Suprapubic skin (tissue), 4 donors: ENCODE measurements at places on chromosomes 4 and X. TPM values are rescaled to one million over a fixed set of nuclear protein-coding genes. Genes with fewer than 3 reads are reported as not detected.

DNA sequence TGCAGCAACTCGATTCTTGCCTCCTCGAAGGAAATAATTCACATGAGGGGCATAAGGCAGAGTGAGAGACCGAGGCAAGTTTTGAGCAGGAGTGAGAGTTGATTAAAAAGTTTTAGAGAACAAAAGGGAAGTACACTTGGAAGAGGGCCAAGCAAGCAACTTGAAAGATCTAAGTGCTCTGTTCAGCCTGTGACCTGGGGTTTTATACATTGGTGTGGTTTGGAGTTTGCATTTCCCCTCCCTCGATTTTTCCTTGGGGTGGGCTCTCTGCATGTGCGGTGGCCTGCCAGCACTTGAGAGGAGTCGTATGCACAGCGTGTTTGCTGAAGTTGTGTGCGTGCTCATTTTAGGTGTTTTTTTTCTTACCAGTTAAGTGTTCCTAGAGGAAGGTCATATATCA, 356.4 kb downstream of the KLHL4 start:
- no peak for DNase-seq

GRCh38 chr4:74830928-74831327, 36.6 kb upstream of the BTC start:
- no peak for DNase-seq

- no peak for DNase-seq
These were observed 12.1 kb downstream of the BMP2K start for GRCh38 chr4:78788007-78788889.

The GPRIN3 gene
- total RNA-seq = 1.2 TPM

GRCh38 chrX:36218801-36219200, 299.3 kb downstream of the CFAP47 start:
- no peak for DNase-seq
